ENCODE measurements at places on chromosomes 7 and 10.

- no peak for DNase-seq
These were observed 11.6 kb downstream of the GNG11 start for GRCh38 chr7:93933156-93933555.

GRCh38 chr7:37425498-37425897 is 23.2 kb downstream of the ELMO1 start:
- no peak for DNase-seq

DNA sequence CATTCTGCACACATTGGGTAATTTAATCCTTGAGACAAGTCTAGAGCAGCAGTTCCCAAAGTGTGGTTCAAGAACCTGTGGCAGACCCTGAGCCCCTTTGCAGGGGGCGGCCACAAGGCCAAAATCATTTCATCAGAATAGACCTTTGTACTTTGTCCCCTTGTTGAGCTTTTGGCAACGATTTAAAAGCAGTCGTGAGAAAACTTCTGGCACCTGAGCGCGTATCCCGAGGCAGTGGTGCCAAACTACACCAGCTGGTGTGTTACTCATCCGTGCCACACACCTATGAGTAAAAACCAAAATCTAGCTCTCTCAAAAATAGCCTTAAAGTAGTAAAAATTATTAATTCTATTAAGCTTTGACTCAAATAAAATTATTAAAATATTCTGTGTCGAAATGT is 306.8 kb downstream of the SDK1 start:
- no peak for DNase-seq

GRCh38 chr10:124685261-124685660 is 58.9 kb downstream of the FAM53B start:
- no peak for DNase-seq

- no peak for DNase-seq
These were observed 248.0 kb upstream of the TCERG1L start for GRCh38 chr10:131559450-131559911.

- DNase-seq, result no peak
These were observed 107.5 kb upstream of the ANLN start for GRCh38 chr7:36281945-36282717.

GRCh38 chr10:69270990-69271389 is 7.3 kb upstream of the HK1 start:
- no peak for DNase-seq

DNA sequence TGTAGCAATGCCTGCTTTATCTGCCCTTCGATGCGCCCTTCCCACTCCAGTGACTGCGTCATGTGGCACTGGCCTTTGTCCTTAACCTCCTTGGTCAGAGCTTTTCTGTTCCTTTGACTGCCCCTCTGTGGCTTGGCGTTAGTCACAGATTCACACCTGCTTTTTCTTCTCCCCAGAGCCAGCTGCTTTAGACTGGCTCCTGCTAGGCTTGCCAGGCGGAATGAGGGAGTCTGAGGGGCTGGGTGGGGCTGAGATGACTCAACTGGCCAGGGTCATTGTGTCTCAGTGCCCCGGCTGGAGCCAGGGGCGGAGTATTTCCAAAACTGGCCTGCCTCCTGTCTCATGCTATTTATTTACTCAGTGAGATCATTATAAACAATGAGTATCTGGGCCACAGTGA is 194.1 kb downstream of the EMX2 start:
- DNase-seq, result no peak

GRCh38 chr10:63430091-63430998 is 35.4 kb downstream of the JMJD1C start:
- no peak for DNase-seq

DNA sequence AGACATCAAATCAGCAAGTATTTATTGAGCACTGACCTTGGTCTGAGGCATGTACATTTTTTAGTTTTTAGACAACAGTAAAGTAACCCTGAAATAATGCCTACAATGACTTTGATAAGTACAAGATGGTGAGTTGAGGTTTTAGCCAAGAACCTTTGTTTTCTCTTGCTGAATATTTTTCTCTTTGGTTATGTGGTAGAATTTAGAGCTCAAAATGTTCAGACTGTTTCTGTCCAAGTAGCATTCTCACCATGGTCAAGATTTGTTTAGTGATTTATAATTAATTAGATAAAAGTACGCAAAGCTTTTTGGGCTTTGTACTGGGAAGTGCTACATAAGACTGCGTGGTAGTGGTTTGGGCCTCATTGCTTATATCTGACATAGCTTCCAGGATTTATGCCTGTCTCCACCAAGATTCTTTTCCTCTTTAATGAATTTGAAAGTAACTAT is 102.4 kb downstream of the KAT6B start:
- DNase-seq, result no peak

DNA sequence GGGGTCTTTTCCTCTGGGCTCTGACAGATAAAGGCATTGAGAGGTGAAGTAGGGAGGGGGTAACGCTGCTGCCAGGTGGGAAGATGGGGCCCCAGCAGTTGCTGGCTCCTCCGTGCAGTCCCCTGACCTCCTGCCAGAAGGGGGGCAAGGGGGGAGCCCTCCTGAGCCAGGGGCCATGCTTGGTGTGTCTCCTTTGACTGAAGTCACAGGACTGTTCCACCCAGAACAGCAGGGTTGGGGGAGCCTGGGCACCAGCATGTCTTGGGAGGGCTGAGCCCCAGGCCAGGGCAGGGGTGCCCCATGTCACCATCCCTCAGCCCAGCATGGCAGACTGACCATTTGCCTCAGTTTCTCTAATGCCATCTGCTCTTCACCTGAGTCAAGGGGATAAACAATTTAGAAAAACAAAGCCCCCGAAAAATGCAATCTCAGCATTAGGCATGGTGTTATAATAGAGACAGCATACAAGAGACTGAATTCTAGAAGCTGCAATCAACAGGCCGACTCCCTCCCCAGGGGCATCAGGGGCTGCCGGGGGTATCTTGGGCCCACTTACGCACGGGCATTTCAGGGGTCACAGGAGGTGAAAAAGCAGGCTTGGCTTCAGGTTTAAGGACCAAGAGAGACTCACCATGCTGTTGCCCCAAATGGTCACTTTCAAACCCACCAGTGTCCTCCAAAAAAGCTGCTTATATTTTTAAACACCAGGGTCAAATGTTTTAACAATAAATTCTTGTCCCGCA is 108.6 kb upstream of the GPR26 start:
- DNase-seq, result no peak

DNA sequence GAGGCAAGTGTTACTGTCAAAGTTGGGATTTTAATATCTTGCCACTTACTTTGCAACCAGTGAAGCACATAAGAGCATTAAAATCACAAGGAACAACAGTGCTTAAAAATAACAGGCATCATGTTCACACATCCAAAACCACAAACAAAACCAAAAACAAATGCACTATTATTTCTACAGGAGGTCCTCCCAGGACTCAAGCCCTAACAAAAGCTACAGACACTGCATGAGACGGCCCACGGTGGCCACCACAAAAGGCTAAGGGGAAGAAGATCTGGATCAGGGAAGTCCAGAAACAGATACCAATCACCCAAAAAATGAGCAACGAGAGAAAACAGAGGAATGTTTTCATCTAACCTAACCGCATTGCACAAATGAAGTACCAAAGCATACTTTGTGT is 158.4 kb downstream of the ZMYND11 start:
- DNase-seq, result no peak

DNA sequence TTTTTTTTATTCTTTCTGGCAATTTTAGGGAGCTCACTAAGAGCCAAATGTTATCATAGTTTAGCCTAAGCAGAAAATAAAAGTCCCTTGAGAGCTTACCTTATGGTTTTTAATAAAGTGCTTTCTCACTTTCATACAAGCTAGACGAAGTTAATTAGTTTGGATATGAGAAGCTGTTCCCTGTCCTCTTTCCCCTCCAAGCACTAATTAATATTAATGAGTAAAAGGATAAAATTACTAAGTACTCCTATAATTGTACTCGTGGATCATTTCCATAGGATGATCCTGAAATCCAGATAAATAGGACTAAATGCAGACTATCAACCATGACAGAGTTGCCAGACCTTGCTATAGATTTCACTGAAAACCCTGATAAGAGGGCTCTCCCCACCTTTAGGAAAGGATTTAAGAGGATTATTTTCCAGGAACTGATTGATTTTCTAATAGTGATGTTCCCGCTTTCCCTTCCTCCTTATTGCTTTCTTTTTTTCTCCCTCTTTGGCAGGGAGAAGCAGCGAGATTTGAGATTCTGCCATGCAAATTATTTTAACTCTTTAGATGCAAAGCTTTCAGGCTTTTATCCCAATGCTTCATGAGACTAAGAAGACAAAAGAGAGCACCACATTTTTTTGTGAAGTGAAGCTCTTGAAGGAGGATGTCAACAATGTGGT is 58.3 kb upstream of the HECW1 start:
- no peak for DNase-seq

- no peak for DNase-seq
These were observed 7.6 kb upstream of the ADCYAP1R1 start for GRCh38 chr7:31044529-31044928.

DNA sequence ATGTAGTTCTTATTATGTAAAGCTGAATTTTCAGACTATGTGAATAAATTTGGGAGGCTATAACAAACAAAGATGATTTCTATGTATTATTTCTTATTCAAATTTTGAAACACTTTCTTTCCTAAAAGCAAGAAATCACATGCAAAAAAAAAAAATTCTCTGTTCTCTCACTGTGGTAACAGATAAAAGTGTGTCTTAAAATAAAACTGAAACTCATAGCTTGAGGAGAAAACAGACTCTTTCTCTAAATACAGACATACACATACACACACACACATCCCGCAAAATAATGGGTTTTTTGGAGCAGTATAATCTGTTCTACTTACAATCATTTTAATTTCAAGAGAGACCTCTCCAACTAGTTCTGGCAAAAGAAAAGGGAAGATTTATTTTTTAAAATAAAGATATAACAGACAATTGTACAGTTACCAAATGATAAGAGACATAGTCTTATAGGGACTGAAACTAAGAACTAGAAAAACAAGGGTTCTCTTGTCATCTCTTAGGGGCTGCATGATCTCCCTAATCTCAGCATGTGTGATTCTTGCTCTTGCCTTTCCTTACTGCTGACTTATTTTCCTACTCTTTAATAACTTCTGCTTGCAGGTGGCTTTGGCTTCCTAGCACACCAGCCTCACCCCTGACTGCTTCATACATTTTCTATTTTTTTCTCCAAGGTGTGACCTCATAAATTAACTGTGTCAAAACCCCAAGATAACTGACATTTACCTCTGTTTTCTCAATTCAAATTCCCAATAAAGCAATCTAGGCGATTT is 483.5 kb upstream of the POT1 start:
- no peak for DNase-seq

GRCh38 chr7:43318188-43318770 is 205.8 kb downstream of the HECW1 start:
- DNase-seq, result no peak

DNA sequence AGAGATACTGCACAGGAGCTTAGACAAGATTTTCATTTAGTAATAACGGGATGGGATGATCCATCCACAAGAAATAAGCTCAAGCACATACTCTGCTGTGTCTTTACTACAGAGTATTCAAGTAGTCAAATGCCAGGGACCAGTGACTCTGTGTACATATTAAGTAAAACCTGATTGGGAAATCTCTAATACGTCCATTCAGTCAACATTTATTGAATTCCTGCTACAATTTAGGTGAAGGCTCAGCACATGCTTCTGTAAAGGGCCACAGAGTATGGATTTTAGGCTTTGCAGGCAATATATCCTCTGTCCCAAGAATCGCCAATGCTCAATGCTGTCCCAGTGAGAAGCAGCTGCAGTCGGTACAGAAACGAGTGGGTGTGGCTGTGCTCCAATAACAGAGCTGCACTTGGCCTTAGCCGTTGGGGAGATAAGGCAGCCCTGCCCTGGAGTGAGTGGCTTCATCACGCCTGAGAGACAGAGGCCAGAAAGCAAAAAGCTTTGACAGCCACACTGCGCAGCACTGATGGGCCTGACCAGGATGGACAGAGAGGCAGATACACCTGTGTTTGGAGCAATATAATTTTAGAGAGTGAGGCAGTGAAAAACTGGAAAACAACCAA is 186.8 kb downstream of the PARD3 start:
- no peak for DNase-seq

DNA sequence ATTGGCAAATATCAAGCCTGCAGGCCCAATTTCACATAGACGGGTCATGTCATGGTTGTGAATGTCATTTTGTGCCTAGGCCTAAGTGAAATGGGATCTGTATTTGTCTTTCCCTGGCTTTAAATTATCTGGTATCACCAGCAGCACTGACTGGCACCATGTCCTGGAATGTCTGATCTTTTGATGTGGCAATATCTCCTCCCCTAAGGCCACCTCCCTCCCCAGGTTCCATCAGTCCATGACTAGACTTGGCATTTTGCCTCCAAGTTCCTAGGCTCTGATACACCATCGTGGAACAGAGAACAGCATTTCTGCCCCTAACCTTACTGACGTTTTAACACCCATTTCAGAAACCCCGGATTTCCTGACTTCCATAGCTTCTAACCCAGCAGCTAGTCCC is 513.9 kb downstream of the GALNT17 start:
- DNase-seq, result no peak

DNA sequence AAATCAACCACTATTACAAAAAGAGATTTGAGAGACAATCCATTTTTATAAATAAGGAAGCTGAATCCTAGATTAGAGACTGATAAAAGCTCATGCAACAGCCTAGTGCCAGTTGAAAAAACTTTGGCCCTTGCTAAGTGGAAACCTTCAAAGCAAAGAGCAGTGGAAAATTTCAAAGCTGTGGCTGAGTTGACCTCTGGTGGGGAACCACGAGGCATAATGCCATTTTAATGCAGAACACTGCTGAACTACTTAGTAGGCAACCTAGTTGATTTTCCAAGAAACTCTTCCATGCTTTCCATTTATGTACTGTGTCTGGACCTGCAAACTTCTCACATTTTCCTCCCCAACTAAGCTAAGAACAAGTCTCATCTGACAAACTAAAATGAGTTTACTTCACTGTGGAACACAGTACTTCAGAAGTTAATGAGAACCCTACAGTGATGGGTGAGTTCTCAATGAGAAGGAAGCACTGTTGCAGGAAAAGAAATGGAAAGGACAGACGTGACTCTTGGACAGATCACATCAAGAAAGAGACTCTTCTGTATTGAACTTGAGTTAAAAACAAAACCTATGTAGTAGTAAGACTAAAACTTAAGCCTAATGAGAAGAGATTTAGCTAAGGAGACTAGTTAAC is 19.5 kb downstream of the FZD9 start:
- DNase-seq, result no peak

- no peak for DNase-seq
These were observed 21.3 kb upstream of the AMZ1 start for GRCh38 chr7:2666588-2667250.
